Activated CD8-positive, alpha-beta T cell treated with anti-CD3 and anti-CD28 coated beads, Interleukin-2, amount 10 ng/mL, durations not matched to agents 7 days and 5 days (primary cell): ENCODE measurements at places on chromosomes 3 and 15. TPM values are rescaled to one million over a fixed set of nuclear protein-coding genes. Genes with fewer than 3 reads are reported as not detected.

The ATP13A5 gene
- total RNA-seq = not detected

The ROPN1B gene
- not detected for total RNA-seq

The AMOTL2 gene
- total RNA-seq = not detected

The CHCHD4 gene
- total RNA-seq = 18.1 TPM

The GOLGA6D gene
- not detected for total RNA-seq

The CCDC174 gene
- 17.5 TPM for total RNA-seq

The DNAH12 gene
- 0.05 TPM for total RNA-seq

GRCh38 chr3:194224471-194225417, 88.8 kb downstream of the HES1 start:
- no peak for DNase-seq

DNA sequence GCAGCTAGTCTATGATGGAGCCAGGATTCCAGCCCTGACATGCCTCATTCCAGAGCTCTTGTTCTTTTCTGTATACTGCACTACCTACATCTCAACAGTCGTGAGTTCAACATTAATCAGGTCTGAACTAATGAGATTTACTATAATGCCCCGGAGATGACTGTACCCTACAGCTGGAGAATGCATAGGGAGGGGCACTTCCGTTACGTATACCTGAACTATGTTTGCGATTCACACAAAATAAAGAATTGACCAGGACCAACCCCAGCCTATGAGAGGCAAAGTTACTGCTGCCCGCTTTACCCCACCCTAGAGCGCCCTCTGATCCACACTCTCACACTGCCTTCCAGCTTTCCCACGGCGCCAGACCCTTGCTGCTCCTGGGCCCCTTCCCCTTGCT, 97.0 kb downstream of the IGF2BP2 start:
- DNase-seq = no peak

GRCh38 chr3:72629191-72629631, 219.0 kb downstream of the SHQ1 start:
- DNase-seq = no peak

DNA sequence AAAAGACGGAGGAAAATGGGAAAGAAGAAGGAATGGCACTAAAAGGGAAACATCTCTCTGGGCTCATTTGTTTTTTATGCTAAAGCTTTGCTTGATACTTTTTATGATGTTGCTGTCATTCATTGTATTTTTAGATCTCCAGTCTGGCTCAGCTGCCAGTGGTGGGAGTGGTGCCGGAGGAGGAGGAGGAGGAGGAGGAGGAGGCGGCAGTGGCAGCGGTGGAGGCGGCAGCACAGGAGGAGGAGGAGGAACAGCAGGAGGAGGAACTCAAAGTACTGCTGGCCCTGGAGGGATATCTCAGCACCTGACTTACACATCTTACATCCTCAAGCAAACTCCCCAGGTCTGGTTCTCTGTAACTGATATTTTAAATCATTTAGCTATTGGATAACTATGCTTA, 49.6 kb downstream of the MAP6D1 start:
- no peak for DNase-seq

DNA sequence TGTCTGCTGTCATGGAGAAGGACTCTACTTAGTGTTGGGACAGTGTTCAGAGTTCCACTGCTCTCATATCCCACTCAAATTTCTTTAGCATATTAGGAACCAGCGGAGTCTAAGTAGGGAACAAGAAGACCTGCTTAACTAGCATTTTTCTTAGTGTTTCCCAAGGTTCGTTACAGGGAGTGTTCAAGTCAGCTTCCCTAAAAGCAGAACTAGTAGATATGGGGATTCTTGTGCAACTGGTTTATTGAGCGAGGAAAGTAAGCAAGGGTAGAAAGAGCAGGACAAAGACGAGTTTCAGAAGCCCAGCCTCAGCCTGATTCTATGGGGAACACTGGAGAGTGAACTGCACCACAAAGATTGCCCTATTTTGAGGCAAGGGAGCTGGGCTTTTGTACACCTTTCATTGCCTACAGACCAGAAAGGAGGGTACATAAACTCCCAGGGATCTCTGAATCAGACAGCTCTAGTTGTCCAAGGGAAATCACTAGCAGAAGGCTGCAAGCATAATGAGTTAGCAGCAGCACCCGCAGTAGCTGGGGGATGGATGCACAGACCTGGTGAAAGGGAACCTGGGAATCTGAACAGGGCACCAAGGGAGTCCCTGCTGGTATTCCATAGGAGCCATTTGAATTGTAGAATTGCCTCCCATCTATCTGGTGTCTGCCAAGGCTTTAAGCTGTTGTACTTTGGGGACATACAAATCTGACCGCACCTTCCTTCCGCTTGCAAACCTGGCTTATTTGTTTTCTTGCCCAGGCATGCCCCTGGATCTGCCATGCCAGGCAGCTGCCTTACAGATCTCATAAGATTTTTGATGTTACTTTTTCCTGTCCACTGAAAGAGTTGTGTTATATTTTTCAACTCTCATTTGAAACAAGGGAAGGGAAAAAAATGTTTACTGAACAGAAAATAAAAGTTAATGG, 15.1 kb downstream of the CMTM7 start:
- no peak for DNase-seq

- DNase-seq = no peak
These were observed 49.4 kb upstream of the CCDC174 start for GRCh38 chr3:14602006-14602803.

DNA sequence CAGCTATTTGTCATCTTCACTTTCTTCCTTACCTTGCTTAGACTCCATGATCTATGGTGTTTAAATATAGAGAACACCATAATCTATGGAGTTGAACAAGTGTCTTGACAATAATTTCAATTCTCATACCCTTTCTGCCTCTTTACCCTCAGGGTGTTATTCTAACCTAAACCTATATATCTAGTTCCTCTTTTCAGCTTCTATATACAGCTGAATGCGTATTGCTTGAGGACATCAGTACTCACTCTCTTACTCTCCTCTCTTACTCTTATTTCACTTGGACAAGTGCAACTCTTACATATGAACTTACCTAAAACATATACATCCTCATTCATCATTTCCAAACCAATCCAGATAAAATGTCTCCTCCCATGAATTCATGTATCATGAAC, 187.1 kb downstream of the RAP2B start:
- no peak for DNase-seq

GRCh38 chr3:187746442-187747281, 1.4 kb upstream of the BCL6 start:
- peak; percentile 53 for DNase-seq

- peak; percentile 86 for DNase-seq
These were observed 2.3 kb upstream of the HAPLN3 start for GRCh38 chr15:88897456-88898194.

DNA sequence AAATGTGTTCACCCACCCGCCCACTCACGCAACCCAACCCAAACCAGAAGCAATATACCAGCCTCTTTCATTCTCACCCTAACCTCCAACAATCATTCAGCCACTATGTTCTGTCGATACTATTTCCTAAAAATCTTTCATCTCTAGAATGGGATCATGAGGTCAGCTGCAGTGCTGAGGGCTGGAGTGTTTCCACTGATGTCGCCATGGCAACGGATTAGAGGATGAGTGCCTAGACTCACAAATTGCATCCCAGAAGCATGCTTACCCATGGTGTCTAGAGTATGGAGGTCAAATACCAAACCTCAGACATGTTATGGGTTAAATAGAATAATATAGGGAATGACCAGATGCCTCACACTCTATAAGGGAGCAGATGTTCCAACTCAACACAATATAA, 138.5 kb downstream of the GABRB3 start:
- DNase-seq = no peak

GRCh38 chr3:98788651-98789050, 25.5 kb downstream of the ST3GAL6 start:
- no peak for DNase-seq

DNA sequence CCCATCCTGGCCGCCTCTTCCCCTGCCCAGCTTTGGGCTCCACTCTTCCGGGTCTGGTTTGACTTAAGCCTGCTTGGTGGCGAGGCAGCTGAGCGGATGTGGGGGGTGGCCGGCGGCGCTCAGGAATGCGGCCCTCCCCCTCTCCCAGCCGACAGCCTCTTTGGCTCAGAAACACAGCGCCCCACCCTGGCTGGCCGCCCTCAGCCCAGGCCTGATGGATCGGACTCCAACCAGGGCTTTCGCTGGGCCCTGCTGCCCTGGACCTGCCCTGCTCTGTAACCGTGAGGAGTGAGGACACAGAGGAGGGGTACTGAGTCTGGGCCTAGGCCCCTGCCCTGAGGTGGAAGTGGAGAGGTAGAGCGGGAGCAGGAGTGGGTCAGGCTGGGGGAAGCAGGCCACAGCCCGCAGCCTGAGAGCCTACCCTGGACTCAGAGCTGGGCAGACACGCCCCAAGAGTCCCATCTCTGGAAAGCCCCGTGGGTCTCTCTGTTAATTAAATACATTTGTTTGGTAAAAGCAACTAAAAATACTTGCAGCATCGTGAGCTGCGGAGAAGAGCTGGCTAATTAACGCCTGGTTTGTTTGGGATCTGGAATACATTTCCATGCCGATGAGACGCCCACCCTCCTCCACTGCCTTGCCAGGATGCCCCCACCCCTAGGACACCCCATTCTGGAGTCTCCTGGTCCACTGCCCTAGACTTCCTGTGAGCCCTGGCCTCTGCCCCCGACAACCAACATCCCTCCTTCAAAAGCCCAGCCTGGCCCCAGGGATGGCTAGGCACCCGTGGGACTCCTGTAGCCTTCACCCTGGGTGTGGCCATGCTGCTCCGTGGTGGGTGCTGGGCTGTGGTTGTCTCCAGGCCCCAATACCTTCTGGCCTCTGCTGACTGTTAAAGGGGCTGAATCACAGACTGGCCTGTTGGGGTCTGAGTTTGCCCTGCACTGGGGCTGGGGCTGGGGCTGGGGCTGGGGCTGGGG, 19.6 kb downstream of the PLXNA1 start:
- no peak for DNase-seq

DNA sequence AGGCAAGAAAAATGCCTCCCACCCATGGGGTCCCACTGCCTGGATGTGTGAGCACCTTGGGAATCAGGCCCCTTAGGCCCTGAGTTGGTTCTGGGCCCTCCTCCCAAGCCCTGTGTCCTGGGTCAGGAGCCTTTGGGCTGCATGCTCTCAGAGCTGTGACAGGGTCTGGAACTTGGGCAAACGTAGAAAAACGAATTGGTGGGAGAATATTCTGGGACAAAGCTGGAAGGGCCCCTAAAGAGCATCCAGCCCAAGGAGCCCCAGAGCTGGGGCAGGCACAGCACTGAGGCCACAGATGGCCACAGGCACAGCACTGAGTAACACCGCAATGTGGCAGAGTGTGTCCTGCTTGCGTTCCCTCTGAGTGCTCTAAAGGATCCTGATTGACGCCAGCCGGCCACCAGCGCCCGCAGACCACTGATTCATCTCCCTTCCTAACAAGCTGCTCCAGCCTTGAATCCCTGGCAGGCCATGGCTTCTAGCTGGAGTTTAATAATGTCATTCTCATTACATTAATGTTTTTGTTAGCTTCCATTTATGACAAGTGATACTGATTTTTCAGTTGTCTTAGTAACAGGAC, 18.6 kb upstream of the SEC13 start:
- no peak for DNase-seq
